Regular cardiac myocyte (primary cell): ENCODE measurements at places on chromosomes 6 and 20. TPM values are rescaled to one million over a fixed set of nuclear protein-coding genes. Genes with fewer than 3 reads are reported as not detected.

ETV7 gene
- total RNA-seq: 0.38 and 2.0 TPM in 2 replicates

ATRN gene
- total RNA-seq: 30.7 and 49.0 TPM in 2 replicates

NOTCH4 gene
- 0.85 and 1.5 TPM in 2 replicates for total RNA-seq

ZNF165 gene
- total RNA-seq: 0.38 and 0.56 TPM in 2 replicates

SIM1 gene
- total RNA-seq: under 0.01 and 1.9 TPM in 2 replicates

FERMT1 gene
- total RNA-seq: 3.4 and 6.3 TPM in 2 replicates

AGER gene
- total RNA-seq: 0.56 and 0.58 TPM in 2 replicates

HLA-DPB1 gene
- 22.3 and 26.8 TPM in 2 replicates for total RNA-seq

WFDC5 gene
- not detected in 2 replicates for total RNA-seq

MAPK13 gene
- total RNA-seq: 16.6 and 26.5 TPM in 2 replicates

GTSF1L gene
- not detected in 2 replicates for total RNA-seq

PBOV1 gene
- total RNA-seq: not detected in 2 replicates

GINS1 gene
- 3.1 and 29.3 TPM in 2 replicates for total RNA-seq

CDSN gene
- total RNA-seq: under 0.01 TPM in 1 of 2 replicates, not detected in the other

MLN gene
- not detected in 2 replicates for total RNA-seq

SPATA25 gene
- 0.19 and 0.28 TPM in 2 replicates for total RNA-seq

COL12A1 gene
- total RNA-seq: 163 and 238 TPM in 2 replicates

KCNQ5 gene
- 5.1 and 7.9 TPM in 2 replicates for total RNA-seq

CEP250 gene
- 32.4 and 35.2 TPM in 2 replicates for total RNA-seq

AKAP12 gene
- total RNA-seq: 185 and 198 TPM in 2 replicates

IFT52 gene
- total RNA-seq: 32.6 and 36.9 TPM in 2 replicates

C4A gene
- total RNA-seq: 1.2 and 5.1 TPM in 2 replicates

COL9A1 gene
- not detected in 2 replicates for total RNA-seq

TGM3 gene
- total RNA-seq: 0.19 and 0.28 TPM in 2 replicates

FOXQ1 gene
- not detected in 2 replicates for total RNA-seq

PABPC1L gene
- 8.6 and 8.7 TPM in 2 replicates for total RNA-seq

BCAS1 gene
- total RNA-seq: under 0.01 and 0.19 TPM in 2 replicates

SAMD10 gene
- total RNA-seq: 0.38 and 0.56 TPM in 2 replicates

HSF2 gene
- total RNA-seq: 12.7 and 29.6 TPM in 2 replicates

OOEP gene
- not detected in 2 replicates for total RNA-seq
